ENCODE measurements at places on chromosomes 5 and 9. TPM values are rescaled to one million over a fixed set of nuclear protein-coding genes. Genes with fewer than 3 reads are reported as not detected.

Gene GABRA6
- total RNA-seq = not detected

Gene RPL7A
- total RNA-seq = 3,336 TPM

Gene IL3
- not detected for total RNA-seq

Gene MAMDC2
- 0.81 TPM for total RNA-seq

Gene IL9
- total RNA-seq = not detected

Gene WDR70
- 16.7 TPM for total RNA-seq

Gene CDH6
- total RNA-seq = 1.5 TPM

Gene TEX48
- total RNA-seq = not detected

Gene CAMK2A
- not detected for total RNA-seq

Gene C7
- 11,125 TPM for total RNA-seq

Gene INSYN2B
- 14.5 TPM for total RNA-seq

Gene NR5A1
- not detected for total RNA-seq

Gene GFRA3
- not detected for total RNA-seq

Gene TXNDC8
- not detected for total RNA-seq

Gene PCDHA4
- 0.24 TPM for total RNA-seq

Gene CYLC2
- total RNA-seq = not detected

Gene OR13C4
- total RNA-seq = not detected

Gene SPATA31A3
- not detected for total RNA-seq

Gene TYRP1
- not detected for total RNA-seq

Gene ANKRD20A1
- total RNA-seq = not detected

Gene SV2C
- total RNA-seq = not detected

Gene BSPRY
- not detected for total RNA-seq

Gene ACSL6
- not detected for total RNA-seq

Gene WNK2
- not detected for total RNA-seq

Gene IL31RA
- total RNA-seq = 0.31 TPM

Gene PCDHB16
- total RNA-seq = 1.0 TPM

Gene TAS2R1
- not detected for total RNA-seq

Gene SVEP1
- total RNA-seq = 157 TPM

Gene FOXD4L3
- total RNA-seq = 0.34 TPM

Gene IRGM
- not detected for total RNA-seq

Gene TMEM232
- total RNA-seq = 1.0 TPM

Gene JAKMIP2
- total RNA-seq = 0.25 TPM

Gene CHSY3
- 6.3 TPM for total RNA-seq
